Fibroblast of skin of right biceps (primary cell): ENCODE measurements at places on chromosomes 6 and 20.
A peak's percentile ranks its signal among the peaks of the same experiment; 100 is the strongest.

DNA sequence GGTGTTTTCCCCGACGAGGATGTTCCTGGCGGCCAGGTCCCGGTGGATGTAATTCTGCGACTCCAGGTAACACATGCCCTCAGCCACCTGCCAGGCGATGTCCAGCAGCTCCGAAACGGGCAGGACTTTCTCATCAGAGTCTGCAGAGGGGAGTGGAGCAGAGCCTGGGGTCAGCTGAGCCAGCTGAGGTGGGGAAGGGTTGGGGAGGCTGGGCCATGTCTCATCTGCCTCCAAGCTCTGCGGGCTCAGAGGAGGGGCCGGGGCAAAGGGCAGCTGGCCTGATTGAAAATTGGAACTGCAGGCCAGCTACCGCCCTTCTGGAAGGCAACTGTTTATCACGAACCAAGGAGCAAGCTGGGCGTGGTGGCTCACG, 6.4 kb downstream of the PTK6 start:
- DNase-seq: no peak

GRCh38 chr6:146017672-146018071, 11.2 kb upstream of the GRM1 start:
- no peak for DNase-seq

DNA sequence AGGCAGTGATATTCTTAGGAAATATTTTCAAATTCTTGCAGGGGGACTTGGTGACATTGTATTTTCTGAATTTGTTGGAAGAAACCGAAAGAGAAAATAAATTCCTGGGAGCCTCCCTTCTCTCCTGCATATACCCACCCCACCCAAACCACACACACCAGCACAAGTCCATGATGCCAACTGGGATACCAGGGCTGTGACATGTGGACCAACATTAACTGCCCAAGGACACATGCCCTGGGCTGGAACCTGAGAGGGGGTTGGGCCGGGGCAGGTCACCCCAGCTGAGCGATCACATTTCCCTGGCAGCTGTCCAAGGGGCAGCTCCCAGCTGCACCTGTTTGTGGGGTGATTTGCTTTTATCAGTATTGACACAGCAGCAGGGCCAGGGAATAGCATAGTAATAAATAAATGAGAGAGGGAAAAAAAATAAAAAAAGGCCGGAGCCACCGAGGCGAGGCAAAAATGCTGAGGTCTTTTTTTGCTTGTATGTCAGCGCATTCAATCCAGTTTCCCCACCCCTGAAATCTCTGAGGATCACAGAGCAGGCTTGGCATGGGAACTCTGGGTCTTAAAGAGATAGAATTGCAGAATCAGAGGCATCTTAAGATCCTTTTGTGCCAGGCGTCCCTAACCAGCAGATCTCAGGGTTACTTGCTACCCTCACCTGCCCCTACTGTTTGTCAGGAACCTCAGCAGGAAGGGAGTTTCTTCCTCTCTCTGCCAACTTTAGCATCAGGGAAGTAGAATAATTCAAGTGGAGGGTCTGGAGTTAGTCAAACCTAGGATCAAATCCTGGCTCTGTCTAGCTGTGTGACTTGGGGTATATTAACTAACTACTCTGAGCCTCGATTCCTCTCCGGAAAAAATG, 66.5 kb upstream of the PIM1 start:
- no peak for DNase-seq

DNA sequence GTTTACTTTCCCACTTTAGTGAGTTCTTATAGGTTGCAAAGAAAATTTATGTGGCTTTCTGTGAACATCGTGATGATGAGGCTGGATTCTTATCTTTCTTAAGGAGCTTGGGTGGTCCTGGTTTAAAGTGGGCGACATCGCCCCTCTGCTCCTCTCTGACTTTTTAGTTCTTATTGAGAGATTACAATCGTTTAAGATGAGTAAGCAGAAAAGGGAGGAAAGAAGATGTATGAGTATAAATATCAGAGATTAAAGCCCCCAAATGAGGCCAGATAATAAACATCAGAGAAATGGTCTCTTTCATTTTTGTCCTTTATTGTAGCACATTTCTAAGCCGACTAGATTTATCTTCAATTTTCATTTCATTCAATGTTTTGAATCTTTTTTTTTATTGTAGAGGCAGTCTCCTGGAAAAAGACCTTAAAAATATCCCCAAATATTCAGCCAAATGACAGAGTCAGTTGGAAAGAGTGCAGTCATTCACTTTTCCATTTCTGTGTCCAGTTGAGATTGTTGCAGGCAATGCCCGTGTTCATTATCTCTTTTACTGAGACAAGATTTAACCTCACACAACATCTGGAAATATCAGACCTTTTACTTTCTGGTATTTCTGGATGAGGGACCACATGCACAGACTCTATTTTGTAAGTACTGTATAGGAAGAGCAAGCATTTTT, 62.0 kb upstream of the PDE7B start:
- DNase-seq: no peak

DNA sequence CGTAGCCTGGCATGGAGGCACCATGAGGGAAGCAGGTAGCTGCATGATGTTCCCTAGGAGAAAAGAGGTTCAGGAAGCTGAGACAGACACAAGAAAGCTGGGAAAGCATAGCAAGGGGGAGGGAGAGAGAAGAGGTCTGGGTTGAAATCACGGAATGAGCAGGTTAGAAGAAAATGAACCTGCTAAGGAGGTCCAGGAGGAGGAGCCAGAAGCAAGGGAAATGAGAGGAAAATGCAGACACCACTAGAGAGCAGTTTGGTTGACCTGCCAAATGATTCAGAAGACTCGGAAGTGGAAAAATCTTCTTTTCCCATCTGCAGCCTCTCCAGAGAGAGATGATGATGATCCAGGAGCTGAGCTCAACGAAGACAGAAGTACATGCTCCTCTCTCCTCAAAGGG, 70.9 kb downstream of the VIP start:
- DNase-seq: no peak

DNA sequence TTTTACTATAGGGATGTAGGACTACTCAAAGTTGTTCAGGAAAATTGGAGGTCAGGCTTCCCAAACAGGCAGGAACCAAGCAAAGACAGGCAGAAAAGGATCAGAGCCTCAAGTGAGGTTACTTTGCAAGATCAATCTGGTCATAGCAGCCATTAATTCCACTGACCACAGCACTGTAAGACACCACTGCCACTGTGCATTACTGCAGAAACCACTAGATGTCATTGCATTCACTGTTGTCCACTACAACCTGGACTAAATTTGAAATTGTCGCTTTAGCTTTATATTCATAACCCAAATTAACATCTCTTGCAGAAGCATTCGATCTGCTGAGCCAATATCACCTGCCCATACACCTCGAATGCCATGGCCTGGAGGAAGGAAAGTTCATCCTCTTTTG, 126.9 kb upstream of the UFL1 start:
- no peak for DNase-seq

- no peak for DNase-seq
These were observed 4.3 kb downstream of the TMEM30A start for GRCh38 chr6:75280131-75280855.

DNA sequence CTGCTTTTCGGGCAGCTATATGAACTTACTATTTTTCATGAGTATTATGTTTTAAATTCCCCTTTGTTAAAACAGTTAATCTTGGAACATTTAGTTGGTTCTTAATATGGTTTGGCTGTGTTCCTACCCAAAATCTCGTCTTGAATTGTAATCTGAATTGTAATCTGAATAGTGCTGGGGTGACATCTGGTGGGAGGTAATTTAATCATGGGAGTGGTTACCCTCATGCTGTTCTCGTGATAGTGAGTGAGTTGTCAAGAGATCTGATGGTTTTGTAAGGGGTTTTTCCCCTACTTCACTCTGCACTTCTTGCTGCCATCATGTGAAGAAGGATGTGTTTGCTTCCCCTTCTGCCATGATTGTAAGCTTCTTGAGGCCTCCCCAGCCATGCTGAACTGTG, 305.4 kb upstream of the MAP3K7 start:
- DNase-seq: no peak

- no peak for DNase-seq
These were observed 16.8 kb downstream of the DAAM2 start for GRCh38 chr6:39808964-39809363.

- DNase-seq: peak; percentile 90
These were observed 691.7 kb upstream of the SLC35B3 start for GRCh38 chr6:9126878-9127560.

GRCh38 chr6:110484321-110484720, 7.9 kb upstream of the SLC22A16 start:
- DNase-seq: no peak

DNA sequence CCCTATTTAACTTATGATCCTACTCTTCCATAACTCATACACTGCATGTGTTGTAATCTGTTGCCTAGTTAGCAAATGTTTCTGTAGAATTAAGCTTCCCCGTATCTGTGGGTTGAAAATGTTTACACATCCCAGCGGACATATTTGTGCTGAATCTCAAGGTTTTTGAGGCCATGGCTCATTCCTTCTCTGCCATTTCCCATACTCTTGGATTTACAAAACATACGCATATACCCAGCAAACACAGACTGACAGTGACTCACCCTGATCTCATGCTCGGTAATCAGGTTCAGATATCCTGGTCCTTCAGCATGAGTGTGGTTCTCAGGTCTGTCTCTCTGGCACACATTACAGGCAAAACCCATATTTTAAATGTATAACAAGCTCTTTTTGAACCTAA, 58.7 kb downstream of the AGPAT4 start:
- peak; percentile 96 for DNase-seq
